CD8-positive, alpha-beta memory T cell (primary cell): ENCODE measurements at places on chromosomes 16 and 17.

DNA sequence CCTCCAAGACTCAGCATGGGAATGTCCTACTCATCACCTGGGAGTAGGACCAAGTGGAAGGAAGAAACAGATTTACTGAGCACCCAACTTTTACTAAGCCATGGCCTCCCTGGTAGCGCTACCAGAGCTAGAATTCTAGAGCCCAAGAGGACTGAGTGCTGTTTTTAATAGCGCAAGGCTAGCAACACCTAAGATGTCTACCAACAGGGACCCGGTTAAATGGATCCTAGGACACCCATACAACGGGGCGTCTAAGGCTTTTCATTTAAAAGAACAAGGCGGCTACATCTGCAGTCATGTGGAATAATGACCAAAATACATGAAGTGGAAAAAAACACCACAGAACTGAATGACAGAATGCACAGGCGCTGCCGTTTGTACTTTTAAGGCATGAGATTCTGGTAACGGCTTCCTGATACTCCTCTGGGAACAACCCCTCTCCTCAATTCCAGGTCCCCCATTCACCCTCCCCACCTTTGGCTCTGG, 5.1 kb downstream of the GGA2 start:
- DNase-seq = no peak

DNA sequence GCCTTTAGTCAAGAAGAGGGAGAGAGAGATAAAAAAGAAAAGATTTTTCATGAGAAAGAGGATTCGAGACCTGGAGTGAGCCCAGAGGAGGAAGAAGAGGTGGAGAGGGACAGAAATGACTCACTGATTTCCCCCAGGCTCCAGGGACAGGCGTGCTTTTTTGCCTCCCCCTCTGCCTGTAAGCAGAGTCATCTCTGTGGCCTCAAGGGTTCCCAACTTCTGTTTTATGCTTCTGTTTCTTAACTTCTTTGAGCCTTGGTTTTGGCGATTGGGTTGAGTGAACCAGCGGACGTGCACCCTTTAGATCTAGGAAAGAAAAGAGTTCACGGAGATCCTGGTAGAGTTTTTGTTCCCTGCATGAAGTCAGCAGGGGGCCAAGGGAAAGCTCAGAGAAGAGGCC, 147.9 kb upstream of the NOL11 start:
- DNase-seq = no peak

GRCh38 chr17:45584092-45585036, 93.8 kb upstream of the PLEKHM1 start:
- peak; percentile 78 for DNase-seq

GRCh38 chr17:57662644-57663308, 82.3 kb downstream of the CCDC182 start:
- DNase-seq = peak; percentile 30

DNA sequence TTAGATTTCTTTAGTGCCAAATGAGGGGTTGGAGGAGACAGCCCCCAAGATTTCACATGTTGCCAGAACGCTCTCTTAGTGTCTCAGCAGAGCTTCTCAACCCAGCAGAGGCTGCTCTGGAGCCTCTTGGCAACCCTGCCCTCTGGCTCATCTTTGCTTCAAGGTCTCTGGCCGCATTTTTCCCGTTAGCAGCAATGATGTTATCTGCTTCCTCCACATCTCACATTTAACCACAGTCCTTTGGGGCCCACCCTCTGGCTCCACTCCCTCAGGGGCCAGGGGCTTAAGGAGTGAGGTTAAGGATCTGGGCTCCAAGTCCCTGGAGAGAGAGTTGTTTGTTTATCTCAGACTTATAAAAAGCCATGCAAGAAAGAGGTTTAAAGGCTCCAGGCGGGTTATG, 3.3 kb upstream of the XYLT1 start:
- DNase-seq = no peak

- peak; percentile 83 for DNase-seq
These were observed 11.8 kb downstream of the CSF3 start for GRCh38 chr17:40026816-40027613.

DNA sequence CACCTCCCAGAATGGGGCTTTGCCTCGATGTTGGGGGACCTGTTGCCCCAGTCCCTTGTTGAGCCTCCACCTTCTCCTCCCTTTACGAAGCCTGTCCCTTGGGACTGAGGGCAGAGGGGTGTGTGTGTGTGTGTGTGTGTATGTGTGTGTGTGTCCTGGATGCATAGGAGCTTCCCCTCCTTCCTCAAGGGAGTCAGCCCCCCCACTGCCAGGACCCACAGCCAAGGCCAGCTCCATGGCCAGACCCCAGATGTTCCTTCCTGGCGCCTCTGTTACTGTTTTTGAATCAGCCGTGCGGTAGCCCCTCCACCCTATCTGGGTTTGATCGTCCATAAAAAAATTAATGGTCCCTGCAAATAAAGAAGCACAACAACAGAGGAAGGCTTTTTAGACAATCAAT, 17.7 kb upstream of the DOK4 start:
- no peak for DNase-seq

- no peak for DNase-seq
These were observed 17.8 kb upstream of the BLMH start for GRCh38 chr17:30309591-30309990.

DNA sequence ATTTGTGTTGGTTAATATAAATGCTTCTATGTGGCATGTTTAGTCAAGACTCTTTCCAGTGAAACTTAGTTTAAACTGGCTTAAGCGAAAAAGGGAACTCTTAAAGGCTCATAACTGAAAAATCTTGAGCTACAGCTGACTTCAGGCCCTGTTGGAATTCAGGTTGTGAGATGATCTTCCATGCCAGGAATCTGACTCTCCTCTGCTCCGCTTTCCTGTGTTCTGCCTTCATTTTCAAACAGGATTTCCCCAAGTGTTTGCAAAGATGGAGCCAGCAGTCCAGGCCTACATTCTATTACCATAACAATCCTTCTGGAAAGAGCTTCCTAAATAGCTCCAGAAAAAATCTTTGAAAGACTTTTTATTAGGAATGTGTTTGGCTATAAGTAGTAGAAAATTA, 134.9 kb downstream of the NLK start:
- DNase-seq = no peak

DNA sequence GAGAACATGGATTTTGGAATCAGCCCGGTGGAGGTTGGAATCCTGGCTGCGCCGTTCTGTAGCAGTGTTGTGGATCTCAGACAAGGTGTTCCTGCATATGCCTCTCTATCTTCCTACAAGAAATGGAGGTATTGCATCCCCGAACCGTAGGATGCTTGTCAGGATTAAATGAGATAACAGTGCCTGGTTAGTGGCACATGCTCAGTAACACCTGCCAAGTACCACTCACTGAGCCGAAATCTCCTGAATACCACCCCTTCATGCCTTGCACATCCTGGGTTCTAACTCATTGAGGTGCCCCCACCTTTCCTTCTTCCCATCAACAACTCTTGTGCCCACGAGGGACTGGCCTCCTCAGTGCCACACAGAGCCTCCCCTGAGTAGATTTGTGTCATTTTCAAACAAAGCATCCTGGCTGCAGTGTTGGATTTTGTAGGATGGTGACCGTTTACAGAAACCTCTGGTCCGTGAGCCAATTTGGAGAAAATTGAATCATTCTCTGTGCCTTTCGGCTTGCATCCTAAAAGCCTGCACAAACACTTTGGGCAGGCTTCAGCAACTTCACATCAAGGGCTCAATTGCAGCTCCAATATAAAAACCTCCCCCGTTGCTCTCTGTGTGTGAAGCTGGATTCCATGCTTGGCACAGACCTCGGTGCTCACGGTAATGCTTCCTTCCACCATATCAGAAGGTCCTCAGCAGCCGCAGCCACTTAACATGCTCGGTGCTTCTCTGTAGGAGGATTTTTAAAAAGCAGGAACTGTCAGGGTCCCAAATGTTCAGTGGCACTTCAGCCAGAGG, 84.2 kb downstream of the WWOX start:
- DNase-seq = no peak

DNA sequence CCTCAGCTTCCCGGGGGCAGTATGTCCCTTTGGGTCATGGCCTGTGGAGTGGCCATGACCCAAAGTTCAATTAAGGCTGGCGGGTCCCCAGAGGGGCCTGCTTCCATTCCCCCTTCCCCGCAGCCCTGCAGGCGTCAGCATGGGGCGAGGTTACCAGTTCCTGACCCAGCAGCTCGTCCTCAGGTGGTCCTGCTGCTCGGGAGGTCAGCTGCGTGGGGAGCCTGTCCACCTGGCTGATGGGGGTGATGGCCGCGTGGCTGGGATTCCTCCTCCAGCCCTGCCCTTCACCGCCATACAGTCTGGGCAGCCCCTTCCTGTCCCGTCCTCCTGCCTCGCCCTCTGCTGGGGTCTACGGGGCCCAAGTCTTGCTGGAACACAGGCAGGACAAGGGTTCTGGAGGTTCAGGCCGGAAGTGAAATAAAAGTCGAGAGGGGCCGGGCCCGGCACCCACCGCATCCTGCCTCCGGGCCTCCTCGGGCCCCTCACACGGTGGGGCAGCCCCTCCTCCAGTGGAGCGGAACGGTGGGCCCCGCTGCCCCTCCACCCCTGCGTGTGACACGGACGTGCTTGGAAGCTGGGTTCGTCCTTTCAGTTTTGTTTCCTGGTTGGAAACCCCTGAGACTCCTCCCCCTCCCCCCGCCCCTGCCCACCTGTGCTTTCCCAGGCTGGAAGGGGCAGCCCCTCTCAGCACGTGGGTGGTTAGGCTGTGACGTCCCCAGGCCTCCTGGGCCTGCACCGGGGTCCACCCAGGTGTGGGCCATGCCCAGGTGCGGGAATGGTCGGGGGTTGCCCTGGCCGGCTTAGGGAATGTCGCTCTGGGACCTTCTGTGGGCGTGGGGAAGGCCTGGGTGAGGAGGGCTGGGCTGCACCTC, 6.8 kb downstream of the UBALD2 start:
- DNase-seq = peak; percentile 72

GRCh38 chr16:3945751-3946603, 65.5 kb upstream of the CREBBP start:
- no peak for DNase-seq

GRCh38 chr17:58329035-58329809, 627 bp upstream of the TSPOAP1 start:
- DNase-seq = peak; percentile 72

GRCh38 chr17:40038882-40039513, 15.2 kb downstream of the MED24 start:
- DNase-seq = no peak

- DNase-seq = no peak
These were observed at the start of gene NR1D1 for GRCh38 chr17:40100419-40100668. TSS of gene NR1D1 (minus strand) at chr17:40100589. CDS start at chr17:40100094, 495 bp downstream.

- DNase-seq = no peak
These were observed 19.6 kb downstream of the PIK3R6 start for GRCh38 chr17:8847891-8848290.

DNA sequence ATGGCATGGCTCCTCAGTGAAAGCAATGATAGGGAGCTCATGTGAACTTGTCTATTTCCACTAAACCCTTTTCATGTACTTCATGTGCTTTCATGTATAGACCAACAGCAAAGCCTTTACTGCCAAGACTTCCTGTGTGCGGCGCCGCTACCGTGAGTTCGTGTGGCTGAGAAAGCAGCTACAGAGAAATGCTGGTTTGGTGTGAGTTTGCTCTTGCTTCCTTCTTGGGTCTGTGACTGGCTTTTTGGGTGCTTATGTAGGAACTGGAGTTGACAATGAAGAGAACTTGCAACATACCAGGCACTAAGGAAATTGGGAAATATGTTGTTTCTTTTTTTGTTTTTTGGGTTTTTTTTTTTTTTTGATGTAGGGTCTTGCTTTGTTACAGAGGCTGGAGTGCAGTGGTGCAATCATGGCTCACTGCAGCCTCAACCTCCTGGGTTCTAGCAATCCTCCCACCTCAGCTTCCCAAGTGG, 5.7 kb downstream of the SNX11 start:
- peak; percentile 56 for DNase-seq
